ENCODE measurements at places on chromosomes 2 and 18.

GRCh38 chr2:171409436-171409971 lies 24.3 kb downstream of the METTL8 start:
- H3K27me3 ChIP-seq, result no peaks in the 10 kb centered on the region
- H3K27ac ChIP-seq, result peak overlapping the region; percentile 86
- peak overlapping the region; percentile 85 for H3K4me3 ChIP-seq
- peaks cover 6% of the 10 kb centered on the region for H3K36me3 ChIP-seq
- peaks cover 28% of the 10 kb centered on the region for H3K4me1 ChIP-seq

GRCh38 chr2:152343426-152343825 lies 8.5 kb downstream of the FMNL2 start:
- no peak overlapping the region for H3K4me3 ChIP-seq
- no peak overlapping the region for H3K27ac ChIP-seq
- no peaks in the 10 kb centered on the region for H3K4me1 ChIP-seq
- no peak for DNase-seq

GRCh38 chr2:107712857-107713256 lies 113.8 kb upstream of the RGPD4 start:
- DNase-seq, result no peak
- H3K36me3 ChIP-seq, result peaks cover 1% of the 10 kb centered on the region
- peaks cover 6% of the 10 kb centered on the region for H3K4me1 ChIP-seq
- peak overlapping the region; percentile 50 for H3K27ac ChIP-seq

- H3K36me3 ChIP-seq, result peaks cover 31% of the 10 kb centered on the region
- H3K4me1 ChIP-seq, result peaks cover 18% of the 10 kb centered on the region
- no peaks in the 10 kb centered on the region for H3K27me3 ChIP-seq
- no peak overlapping the region for H3K4me3 ChIP-seq
- H3K27ac ChIP-seq, result no peak overlapping the region
- no peak for DNase-seq
Measured at GRCh38 chr2:68045342-68045741, 17.5 kb downstream of the C1D start.
